HCT116 (cell line): ENCODE measurements at places on chromosomes 1 and 21. TPM values are rescaled to one million over a fixed set of nuclear protein-coding genes. Genes with fewer than 3 reads are reported as not detected.

DNA sequence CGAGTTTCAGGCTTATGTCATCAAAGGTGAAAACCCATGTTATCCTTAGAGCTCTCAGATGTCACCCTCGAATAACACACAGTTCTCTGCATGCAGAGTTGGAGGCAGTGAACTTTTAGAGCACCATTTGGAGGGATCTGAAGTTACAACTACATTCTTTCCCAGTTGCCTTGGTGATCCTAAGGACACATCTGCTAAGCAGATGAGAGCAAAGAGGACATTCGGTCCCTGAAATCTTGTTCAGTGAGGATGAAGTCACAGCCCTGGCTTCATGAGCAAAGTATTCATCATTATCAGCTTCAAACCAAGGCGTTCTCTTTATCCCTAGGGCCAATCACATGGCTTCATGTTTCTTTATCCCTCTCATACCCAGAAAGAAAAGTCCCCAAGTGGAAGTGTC lies 23.1 kb upstream of the MCOLN2 start:
- no peaks in the 10 kb centered on the region for H3K4me1 ChIP-seq
- H3K27me3 ChIP-seq = no peaks in the 10 kb centered on the region
- H3K27ac ChIP-seq = no peak overlapping the region
- H3K4me3 ChIP-seq = no peak overlapping the region

DNA sequence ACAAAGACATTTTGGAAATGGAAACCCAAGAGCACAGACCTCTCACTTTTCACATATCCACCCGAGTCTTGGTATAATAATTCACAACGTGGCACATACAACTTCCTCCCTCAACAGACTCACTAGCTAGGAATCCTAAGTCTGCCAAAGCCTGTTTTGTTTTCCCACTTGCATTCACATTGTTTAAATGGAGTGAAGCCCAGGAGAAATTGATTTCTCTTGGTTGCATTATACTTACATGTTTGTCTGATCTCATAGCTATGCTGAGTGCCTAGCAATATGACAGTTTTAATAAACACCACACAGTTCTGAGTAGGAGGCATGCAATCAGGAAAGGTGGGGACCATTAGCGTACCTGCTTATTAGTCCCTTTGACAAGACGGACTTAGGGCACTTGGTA lies 348.6 kb upstream of the ADGRL4 start:
- no peak overlapping the region for H3K4me3 ChIP-seq
- H3K27me3 ChIP-seq = no peaks in the 10 kb centered on the region
- no peak for DNase-seq
- H3K36me3 ChIP-seq = no peaks in the 10 kb centered on the region
- no peak overlapping the region for H3K27ac ChIP-seq
- no peaks in the 10 kb centered on the region for H3K4me1 ChIP-seq

CFAP298 gene
- 58.2 TPM for total RNA-seq

GRCh38 chr1:87949711-87950110 lies 621.0 kb downstream of the LMO4 start:
- no peaks in the 10 kb centered on the region for H3K4me1 ChIP-seq
- H3K27me3 ChIP-seq = no peaks in the 10 kb centered on the region
- DNase-seq = no peak
- no peak overlapping the region for H3K4me3 ChIP-seq
- no peaks in the 10 kb centered on the region for H3K36me3 ChIP-seq
- no peak overlapping the region for H3K27ac ChIP-seq

GRCh38 chr1:157833145-157833544 lies 8.5 kb downstream of the CD5L start:
- no peaks in the 10 kb centered on the region for H3K36me3 ChIP-seq
- no peak for DNase-seq
- no peaks in the 10 kb centered on the region for H3K4me1 ChIP-seq
- no peak overlapping the region for H3K27ac ChIP-seq
- peaks cover 61% of the 10 kb centered on the region for H3K27me3 ChIP-seq
- no peak overlapping the region for H3K4me3 ChIP-seq

DNA sequence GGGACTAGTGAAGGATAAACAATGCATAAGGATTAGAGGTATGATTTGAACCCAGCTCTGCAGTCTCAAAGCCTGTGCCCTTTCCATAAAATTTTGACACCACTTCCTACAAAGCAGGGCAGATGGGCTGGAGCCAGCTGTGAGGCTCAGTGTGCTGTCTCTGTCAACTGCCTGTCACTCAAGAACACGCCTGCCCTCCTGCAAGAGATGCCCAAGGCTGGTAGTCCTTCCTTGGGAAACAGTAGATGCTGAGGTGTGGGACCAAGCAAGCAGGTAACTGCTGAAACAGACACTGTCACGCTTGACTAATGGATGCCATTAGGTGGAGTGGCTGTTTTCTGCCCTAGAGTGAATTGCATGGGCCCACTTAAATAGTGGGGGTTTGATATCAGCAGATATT lies 402.0 kb downstream of the PTPRU start:
- H3K4me3 ChIP-seq = no peak overlapping the region
- H3K36me3 ChIP-seq = no peaks in the 10 kb centered on the region
- peaks cover 34% of the 10 kb centered on the region for H3K4me1 ChIP-seq

QSOX1 gene
- 89.2 TPM for total RNA-seq

CFAP74 gene
- 4.9 TPM for total RNA-seq

GRCh38 chr1:2466958-2467554 lies 9.0 kb upstream of the PLCH2 start:
- H3K4me1 ChIP-seq = peaks cover 9% of the 10 kb centered on the region; the same call in 1 of the 2 replicates
- H3K27ac ChIP-seq = peak overlapping the region; percentile 26; the same call in 1 of the 2 replicates
- peak overlapping the region; percentile 49 for H3K4me3 ChIP-seq
- H3K36me3 ChIP-seq = no peaks in the 10 kb centered on the region

ENTREP3 gene
- 69.9 TPM for total RNA-seq

- H3K27me3 ChIP-seq = no peaks in the 10 kb centered on the region
- no peaks in the 10 kb centered on the region for H3K36me3 ChIP-seq
- H3K4me3 ChIP-seq = no peak overlapping the region
- no peak for DNase-seq
- no peak overlapping the region for H3K27ac ChIP-seq
Measured at GRCh38 chr1:200379940-200380588, 29.8 kb downstream of the ZNF281 start.

DNA sequence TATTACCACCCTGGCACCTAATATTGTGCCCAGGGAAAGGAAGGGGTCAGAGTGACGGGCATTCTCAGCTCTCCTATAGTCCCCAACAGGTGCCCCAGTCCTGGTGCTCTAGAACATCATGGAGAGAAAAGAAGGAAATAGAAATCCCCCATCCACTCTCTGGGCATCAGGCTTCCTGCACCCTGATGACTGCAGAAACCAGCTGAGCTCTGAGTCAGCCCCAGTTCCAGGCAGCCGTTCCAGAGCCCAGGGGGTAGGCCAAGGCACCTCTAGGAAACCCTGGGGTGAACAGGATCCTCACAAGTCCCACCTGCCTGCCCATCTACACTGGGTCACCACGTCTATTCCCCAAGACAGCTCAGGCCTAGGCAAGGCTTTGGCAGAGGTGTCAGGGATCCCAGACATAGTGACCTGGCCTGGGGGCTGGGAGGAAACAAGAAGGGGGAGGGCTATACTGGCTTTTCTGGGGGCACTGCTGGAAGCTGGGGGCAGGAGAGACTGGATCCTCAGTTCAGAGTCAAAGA lies 709 bp downstream of the NECTIN4 start:
- no peak overlapping the region for H3K27ac ChIP-seq
- H3K4me1 ChIP-seq = peaks cover 85% of the 10 kb centered on the region
- no peaks in the 10 kb centered on the region for H3K36me3 ChIP-seq
- DNase-seq = no peak

DNA sequence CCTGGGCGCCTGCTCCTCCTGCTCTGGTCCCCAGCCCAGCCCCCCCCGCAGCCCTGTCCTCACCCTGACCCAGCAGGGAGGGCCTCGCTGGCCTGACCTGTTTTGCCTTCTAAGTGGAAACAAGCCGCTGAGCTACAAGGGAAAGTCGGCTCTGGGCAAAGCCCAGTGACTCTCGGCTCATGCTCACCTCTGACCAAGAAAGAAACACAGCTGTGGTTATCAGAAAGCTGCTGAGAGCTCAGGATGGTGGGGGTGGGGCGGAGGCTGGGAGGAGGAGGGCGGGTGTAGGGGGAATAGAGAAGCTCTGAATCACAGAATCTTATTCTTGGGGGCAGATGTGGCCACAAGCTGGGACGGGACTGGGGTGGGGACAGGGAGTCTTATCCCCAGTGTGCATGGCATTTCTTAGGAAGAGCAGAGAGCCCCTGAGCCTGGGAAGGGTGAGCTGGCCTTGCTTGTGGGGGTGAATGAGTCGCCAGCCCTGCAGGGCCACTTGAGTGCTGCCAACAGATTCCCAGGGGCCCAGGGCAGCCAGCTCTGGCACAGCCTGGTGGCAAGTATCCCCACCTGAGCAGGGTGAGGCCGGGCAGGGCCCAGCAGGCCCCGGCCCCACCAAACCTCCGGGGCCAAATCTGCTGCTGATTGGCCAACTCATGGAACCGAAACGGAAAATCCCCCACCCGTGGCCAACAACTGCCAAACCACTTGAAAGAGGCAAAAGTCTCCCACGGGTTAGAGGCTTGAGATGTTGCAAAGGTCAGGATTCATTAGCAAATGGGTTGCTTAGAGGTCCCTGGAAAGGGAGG lies 120.6 kb downstream of the SPSB1 start:
- H3K4me3 ChIP-seq = peak overlapping the region; percentile 23
- peaks cover 28% of the 10 kb centered on the region for H3K4me1 ChIP-seq

KCNT2 gene
- not detected for total RNA-seq

- H3K4me3 ChIP-seq = no peak overlapping the region
- H3K27ac ChIP-seq = no peak overlapping the region
- H3K4me1 ChIP-seq = no peaks in the 10 kb centered on the region
- no peaks in the 10 kb centered on the region for H3K36me3 ChIP-seq
- H3K27me3 ChIP-seq = peaks cover 46% of the 10 kb centered on the region
- DNase-seq = peak; percentile 22
Measured at GRCh38 chr1:74771913-74772515, 39.1 kb downstream of the TYW3 start.

HEYL gene
- 8.8 TPM for total RNA-seq

GRCh38 chr1:208028526-208028925 lies 117.6 kb upstream of the CD34 start:
- no peaks in the 10 kb centered on the region for H3K4me1 ChIP-seq
- H3K36me3 ChIP-seq = no peaks in the 10 kb centered on the region
- H3K27ac ChIP-seq = no peak overlapping the region

DNA sequence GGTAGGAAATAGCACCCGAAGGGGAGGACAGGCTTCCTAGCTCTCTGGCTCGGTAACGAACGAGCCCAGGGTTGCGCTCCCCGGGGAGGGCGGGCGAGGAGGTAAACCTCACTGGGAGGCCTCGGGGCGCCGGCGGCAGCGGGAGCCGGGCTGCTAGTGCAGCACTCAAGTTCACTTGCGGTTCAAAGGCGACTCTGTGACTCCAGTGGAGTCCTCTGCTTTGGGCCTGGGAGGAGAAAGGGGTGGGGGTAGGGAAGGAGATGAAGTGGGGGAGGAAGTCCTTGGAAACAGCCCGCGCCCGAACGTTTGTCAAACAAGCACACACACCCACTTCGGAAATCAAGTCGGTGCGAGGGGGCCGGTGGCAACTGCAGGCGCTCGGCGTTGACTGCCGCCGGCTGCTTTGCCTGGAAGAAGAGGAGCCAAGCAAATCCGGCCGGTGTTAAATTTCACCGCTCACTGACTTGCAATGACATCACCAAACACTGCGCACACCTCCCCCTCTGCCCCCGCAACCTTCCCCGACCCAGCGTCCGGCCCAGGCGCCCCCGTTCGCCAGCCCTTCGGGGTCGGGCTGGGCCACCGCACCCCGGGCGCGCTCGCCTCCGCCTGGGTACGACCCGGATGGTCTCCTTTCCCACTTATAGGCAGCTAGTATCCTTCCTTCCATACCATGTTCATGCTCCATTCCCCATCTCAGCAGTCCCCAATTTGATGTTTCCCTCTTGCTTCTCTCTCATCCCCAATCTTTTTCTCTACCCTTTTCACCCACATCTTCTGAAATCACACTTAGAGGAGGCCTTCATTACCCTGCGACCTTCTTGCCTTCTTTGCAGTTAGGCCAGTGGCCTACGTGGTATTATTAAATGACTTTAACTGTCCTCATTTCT lies at the start of gene COL24A1:
Gene COL24A1 (minus strand): TSS at position 207 of the 890 bp plus-strand sequence. CDS start 376 bp downstream, outside the sequence.
- no peak for DNase-seq

MPL gene
- not detected for total RNA-seq

DNA sequence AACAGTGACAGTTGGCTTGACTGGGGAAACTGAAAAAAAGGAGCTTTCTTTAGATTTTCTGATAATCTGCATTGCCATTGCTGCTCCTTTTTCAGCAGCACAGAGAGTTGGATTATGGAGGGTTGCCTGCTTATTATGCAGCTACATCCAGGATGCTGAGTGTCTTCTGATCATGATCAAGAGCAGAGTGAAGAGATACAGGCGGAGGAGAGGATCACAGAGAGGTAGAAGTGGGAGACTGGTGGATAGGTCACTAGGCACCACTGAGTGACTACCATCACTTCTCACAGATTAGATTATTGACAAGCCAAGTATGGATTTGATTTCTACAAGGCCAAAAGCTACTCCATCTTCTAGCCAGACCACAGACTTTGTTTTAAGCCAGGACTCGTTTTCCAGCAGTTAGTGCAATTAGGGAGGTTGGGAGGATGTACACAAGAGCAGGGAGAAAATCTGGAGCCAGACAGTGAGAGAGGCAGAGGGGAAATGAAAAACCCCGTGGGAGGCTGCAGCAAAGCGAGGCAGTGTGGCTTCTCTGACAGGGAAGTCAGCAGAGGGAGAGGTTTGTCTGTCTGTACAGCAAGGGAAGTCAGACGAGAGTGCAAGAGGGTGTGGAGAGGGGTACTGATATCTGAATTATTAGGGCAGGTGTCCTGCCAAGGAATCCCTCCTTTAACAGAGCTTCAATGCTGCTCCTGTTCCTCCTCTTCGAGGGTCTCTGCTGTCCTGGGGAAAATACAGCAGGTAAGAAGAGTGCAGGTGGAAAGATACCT lies at the start of gene CD1E:
Gene CD1E (plus strand): TSS at position 592 of the 773 bp plus-strand sequence. CDS start 95 bp downstream, at position 687.
- H3K36me3 ChIP-seq = no peaks in the 10 kb centered on the region
- peaks cover 13% of the 10 kb centered on the region for H3K27me3 ChIP-seq
- no peak within 1 kb of the TSS for H3K27ac ChIP-seq
- DNase-seq = no peak

GRCh38 chr1:33970148-33970825 lies 106.4 kb downstream of the HMGB4 start:
- no peaks in the 10 kb centered on the region for H3K4me1 ChIP-seq
- no peak overlapping the region for H3K4me3 ChIP-seq
- no peak overlapping the region for H3K27ac ChIP-seq
- DNase-seq = no peak
- no peaks in the 10 kb centered on the region for H3K36me3 ChIP-seq

GRCh38 chr1:10714337-10715114 lies 81.9 kb downstream of the CASZ1 start:
- H3K4me3 ChIP-seq = no peak overlapping the region
- no peak for DNase-seq
- no peaks in the 10 kb centered on the region for H3K27me3 ChIP-seq
- H3K27ac ChIP-seq = no peak overlapping the region
- H3K4me1 ChIP-seq = no peaks in the 10 kb centered on the region
